ENCODE measurements at places on chromosomes 2 and 18.

DNA sequence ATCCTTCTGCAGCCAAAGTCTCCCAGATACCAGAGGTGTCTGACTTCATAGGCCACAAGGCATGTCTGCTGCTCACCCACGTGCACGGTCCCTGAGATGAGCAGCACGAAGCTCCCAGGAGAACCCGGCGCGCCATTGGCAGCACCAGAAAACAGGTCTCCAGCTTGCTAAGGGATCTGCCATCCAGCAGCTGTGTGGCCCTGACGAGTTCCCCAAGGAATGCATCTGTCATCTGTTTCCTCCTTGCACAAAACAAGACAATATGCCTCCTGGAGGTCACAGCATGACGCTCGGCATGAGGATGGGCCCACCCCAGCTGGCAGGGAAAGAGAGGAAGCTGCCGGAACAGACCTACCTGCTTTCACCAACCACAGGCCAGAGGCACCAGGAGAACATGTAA, 29.2 kb downstream of the HS6ST1 start:
- DNase-seq, result no peak

DNA sequence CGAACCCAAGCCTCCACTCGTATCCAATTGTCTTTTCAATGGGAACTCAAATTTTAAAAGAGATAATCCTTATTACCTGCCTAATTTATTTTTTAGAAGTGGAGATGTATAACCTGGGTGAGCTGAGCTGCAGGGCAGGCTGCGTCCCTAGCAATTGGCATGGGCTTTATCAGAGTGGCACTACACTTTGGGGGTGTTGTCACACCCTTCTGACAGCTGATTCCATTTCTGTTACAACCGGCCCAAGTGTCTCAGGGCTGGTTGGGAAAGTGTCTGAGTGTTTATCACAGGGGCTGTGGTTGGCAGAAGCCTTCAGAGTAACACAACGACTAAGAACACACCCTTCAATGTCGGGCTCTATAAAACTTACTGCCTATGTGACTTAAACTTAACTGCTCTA, 295.0 kb downstream of the SMAD2 start:
- DNase-seq, result no peak

- DNase-seq, result no peak
Measured at GRCh38 chr2:8363161-8363560, 318.7 kb upstream of the ID2 start.

DNA sequence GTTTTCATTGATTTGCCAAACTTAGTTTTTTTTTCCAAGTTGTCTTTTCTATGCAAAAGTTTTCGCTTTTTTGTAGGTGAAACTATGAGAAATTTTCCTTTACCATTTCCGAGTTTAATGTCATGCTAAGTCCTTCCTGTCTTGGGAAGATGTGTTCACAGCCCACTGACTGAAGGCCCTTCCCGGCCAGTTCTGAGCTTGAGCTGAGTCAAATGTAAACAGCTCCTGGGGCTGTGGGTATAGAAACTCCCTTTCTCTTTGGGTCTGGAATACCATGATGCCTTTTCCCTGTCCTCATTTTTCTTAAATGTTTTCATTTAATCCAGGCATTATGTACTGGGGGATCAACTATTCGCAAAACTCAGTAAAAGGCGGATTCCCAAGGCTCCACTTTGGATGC, 69.8 kb upstream of the IL1R1 start:
- no peak for DNase-seq

- no peak for DNase-seq
Measured at GRCh38 chr2:138274421-138275291, 226.9 kb upstream of the SPOPL start.

GRCh38 chr2:132253496-132254305, 91.9 kb upstream of the ANKRD30BL start:
- DNase-seq, result no peak

- peak; percentile 47 for DNase-seq
Measured at GRCh38 chr2:12488352-12489318, 228.1 kb upstream of the TRIB2 start.

DNA sequence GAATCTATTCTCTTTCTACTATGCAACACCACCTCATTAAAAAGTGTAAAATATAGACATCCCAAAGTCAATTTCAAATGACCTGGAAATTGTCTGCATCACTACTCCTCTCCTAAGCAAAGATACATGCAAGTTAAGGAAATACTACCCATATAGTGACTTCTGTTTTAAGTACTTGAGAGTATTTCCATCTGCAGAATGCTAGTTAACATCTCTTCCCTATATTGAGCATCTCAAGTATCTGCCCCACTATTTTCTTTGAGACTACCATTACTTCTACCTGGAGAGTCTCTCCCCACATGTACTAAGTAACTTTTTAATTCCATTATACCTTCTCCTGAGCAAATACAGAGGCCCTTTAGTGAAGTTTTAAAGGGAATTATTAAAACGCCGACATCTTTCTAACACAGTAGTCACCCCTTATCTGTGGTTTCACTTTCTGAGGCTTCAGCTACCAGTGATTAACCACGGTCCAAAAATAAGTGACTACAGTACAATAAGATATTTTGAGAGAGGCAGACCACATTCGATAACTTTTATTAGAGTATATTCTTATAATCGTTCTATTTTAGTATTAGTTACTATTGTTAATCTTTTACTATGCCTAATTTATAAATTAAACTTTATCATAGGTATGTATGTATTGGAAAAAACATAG, 21.8 kb downstream of the CWC22 start:
- no peak for DNase-seq
